ENCODE measurements at places on chromosomes 4 and X.

GRCh38 chr4:121376097-121376496, 4.7 kb downstream of the QRFPR start:
- DNase-seq, result peak; percentile 29

GRCh38 chr4:26281881-26282280, 38.9 kb upstream of the RBPJ start:
- peak; percentile 1 for DNase-seq

DNA sequence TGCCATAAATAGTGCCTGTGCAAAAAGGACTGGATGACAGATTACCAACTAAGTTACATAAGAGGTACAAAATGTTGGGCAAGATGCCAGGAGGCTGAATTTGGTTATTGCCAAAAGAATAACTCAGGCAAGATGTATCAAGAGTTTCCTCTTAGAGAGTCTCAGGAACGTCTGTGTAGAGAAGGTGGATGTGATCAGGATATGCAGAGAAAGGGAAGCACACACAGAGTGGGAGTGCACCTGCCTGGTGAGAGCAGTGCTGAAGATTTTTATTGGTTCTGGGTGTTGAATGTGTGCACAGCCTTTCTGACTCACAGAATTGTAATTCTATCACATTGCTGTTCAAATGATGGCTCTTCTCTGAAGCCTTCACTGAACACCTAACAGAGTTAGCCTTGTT, 156.8 kb upstream of the HS3ST1 start:
- DNase-seq, result peak; percentile 73

DNA sequence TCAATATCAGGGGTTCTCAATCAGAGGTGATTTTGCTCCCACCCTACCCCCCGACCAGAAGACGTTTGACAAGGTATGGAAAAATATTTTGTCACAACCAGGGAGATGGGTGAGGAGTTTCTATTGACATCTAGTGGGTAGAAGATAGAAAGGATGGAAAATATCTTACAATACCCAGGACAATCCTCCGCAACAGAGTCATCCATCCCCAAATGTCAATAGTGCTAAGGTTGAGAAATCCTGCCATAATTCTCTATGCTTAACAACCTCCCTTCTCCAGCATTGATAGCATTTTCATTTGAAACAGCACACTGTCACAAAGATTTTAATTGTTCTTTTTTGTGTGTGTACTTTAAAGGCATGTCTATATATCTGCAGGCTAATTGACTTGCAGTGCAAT, 890.5 kb downstream of the PDHA2 start:
- no peak for DNase-seq

DNA sequence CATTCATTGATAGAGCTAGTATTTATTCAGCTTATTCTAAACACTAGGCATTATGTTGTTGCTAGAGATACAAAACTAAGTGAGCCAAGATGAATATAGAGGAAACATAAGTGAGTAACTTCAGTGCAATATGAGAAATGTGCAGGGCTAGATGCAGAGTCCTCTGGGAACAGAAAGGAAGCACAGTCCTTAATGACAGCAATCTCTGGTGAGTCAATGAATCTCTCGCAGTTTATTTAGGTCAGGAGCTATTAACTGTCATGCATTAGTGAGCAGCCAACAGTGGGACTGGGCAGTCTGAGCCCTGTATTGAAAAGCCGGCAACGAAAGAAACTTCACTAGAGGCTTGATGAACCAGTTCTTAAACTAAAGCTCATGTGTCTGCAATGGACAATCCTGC, 598.1 kb upstream of the MAGEB2 start:
- no peak for DNase-seq

DNA sequence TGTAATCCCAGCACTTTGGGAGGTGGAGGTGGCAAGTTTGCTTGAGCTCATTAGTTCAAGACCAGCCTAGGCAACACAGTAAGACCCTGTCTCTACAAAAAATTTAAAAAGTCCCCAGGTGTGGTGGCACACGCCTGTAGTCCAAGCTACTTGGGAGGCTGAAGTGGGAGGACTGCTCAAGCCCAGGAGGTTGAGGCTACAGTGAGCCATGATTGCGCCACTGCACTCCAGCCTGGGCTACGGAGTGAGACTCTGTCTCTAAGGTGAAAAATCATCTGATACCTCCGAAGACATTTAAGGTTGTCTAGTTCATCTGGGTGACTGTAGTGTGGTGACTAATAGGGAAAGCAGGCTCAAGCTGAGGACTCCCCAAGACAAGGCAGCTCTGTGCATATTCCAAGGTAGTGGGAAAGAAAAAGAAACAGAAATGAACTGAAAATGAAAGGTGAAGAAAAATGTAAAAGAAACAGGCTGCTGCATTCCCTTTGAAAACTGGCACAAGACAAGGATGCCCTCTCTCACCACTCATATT, 23.3 kb downstream of the FRYL start:
- peak; percentile 83 for DNase-seq

- DNase-seq, result no peak
These were observed 1.6 kb upstream of the WNK3 start for GRCh38 chrX:54359408-54359807.

DNA sequence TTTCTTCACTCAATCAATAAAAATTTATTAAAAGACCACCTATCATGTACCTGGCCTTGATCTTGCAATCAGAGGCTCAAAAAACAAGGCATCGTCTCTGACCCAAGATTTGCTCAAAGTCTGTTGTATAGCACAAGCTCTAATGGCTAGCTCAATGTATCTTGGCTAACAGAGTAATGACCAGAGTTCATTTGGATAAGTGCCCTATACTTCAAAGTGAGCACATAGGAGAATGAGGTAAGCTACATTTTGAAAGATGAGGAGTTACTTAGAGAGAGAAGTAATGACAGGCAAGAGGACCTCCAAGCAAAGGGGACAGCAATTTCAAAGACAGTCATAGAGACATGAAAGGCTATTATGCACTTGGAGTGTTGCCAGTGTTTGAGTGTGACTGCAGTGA, 22.9 kb upstream of the GABRQ start:
- DNase-seq, result no peak

DNA sequence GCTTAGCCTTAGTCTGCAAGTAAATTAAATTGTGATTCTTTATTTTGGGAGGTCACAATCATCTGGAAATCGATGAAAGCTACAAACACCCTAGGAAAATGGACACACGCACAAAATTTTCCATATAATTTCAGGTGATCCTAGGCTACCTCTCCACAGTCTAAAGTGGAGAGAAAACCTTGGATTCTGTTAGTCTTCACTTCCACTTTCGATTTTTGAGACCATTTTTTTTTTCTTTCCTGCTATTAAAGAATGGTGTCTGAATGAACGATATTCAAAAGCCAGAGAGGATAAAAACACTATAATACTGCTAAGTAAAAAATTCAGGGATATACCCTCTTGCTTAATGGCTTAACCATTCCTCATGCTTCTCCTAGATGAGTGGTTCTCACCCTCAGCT, 1.7 kb downstream of the FBXL5 start:
- DNase-seq, result no peak

- DNase-seq, result no peak
These were observed 278.7 kb upstream of the CLNK start for GRCh38 chr4:10963241-10963640.

DNA sequence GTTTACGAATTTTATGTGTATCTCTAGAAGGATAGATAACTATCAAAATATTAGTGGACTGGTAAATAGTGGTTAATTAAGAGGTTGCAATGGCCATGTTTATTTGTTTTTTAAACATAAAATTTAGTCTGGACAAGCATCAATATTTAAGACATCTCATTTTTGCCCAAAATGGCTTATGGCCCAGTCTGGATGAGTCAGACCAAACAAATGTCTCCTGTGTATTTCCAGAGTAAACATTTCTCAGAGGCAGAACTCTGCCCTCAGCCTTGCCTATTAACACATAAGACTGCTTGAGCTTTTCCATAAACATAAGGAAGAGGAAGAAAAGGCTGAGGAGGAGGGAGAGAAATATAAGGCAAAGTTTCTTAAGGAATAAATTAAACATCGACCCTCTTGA, 277.1 kb upstream of the DIAPH2 start:
- DNase-seq, result peak; percentile 9

DNA sequence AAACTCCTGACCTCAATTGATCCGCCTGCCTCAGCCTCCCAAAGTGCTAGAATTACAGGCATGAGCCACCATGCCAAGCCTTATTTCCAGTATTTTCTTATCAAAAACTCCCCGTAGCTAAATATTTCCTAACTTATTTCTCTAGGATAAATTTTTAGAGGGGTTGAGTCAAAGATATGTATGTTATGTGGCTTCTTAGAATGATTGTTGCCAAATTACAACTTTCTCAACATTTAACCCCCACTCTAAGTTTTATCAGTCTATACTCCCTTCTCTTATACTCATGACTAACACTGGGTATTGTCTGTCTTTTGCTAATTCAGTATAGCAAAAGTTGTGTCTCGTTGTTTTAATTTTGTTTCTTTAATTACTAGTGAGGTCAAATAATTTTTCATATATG, 187.7 kb upstream of the LNX1 start:
- no peak for DNase-seq

DNA sequence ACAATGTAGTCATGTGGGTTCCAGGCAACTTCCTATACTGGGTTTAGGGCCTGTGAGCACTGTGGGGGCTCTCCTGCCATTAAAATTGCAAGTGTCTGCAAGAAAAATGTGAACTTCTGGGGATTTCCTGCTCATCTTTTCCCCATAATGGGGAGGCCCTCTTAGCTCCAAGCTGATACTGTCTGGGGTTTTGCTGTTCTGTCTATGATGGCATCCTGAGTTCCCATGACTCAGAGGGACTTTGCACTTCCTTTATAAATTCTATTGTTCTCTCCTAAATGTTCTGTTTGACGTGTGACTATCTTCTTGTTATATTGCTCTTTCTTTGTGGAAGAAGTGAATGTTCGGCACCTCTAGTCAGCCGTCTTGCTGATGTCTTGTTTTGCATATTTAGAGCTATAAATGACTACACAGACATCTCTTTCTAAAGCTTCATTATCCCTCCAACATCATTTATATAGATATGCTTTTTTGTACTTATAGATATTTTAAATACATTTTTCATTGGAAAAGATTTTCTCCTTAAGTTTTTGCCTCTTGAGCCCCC, 465.8 kb downstream of the NAF1 start:
- no peak for DNase-seq

DNA sequence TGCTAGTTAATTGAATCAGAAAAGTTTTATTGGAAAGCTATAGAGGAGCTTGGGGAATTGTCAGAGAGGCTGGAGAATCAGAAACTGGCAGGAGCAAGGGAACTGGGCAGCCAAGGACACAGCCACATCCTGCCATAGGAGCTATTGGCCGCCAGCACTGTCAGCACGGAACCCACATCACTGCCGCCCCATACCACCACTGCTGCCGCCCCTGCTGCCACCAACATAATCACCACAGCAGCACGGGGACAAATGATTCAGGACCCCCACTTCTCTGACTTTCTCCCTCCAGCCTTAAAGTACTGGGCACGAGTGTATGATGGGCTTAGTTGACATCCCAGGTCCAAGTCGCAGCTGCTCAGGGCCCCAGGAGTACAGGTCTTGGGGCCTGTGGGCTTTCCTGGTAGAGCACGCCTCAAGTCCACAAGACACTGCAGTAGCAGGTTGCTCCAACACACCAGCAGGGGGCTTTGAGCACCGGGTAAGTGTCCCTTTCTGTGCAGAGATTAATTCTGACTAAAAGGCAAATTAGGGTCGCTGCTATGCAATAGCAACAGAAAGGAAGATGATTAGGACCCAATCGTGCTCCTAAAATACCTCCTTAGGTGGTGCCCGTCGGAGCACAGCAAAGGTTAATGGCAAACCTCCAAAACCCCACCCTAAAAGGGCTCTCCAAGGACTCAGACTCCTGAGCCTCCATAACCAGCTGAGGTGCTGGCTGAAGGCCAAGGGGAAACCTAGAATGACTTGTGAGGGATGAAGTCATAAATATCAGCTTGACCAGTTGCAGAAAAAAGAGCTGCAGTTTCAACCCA, 6.9 kb downstream of the PJA1 start:
- peak; percentile 84 for DNase-seq

- no peak for DNase-seq
These were observed 317.9 kb downstream of the OPHN1 start for GRCh38 chrX:68115371-68115770.

GRCh38 chr4:175129797-175130196, 211.6 kb downstream of the ADAM29 start:
- DNase-seq, result no peak

- DNase-seq, result peak; percentile 49
These were observed 19.2 kb downstream of the LAMTOR3 start for GRCh38 chr4:99875071-99875470.

- DNase-seq, result no peak
These were observed 9.7 kb upstream of the SORCS2 start for GRCh38 chr4:7182616-7183015.

DNA sequence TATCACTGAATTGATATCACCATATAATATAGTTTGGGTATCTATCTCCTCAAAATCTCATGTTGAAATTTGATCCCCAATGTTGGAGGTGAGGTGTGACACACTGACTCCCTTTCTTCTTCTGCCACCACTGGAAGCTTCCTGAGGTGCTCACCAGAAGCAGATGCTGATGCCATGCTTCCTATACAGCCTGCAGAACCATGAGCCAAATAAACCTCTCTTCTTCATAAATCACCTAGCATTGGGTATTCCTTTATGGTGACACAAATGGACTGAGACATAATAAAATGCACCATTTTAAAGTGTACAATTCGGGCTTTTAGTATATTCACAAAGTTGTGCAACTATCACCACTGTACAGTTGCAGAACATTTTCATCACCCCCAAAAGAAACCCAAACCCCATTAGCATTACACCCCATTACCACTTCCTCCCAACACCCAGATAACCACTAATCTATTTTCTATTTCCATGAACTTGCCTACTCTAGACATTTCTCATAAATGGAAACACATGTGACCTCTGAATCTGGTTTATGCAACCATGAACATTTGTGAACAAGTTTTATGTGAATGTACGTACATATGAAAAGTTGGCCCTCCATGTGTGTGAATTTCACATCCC, 148.9 kb downstream of the OPHN1 start:
- no peak for DNase-seq

DNA sequence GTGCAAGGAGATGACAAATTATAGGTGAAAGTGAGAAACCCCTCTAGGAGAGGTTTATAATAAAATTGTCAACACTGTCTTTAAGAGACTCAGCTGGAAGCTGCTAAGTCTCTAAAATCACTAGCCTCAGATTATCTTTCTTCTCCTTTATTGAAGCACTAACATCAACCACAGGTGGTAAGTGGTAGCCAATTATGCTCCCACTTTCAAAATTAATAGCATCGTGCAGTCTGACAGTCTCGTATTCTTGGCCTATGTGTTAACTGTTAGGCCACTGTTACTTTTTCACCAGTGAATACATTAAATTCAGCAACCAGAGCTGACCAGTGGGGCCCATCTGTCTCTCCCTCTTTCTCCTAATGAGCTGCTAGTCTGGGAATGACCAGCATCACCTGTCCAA, 674.1 kb downstream of the RAPGEF2 start:
- DNase-seq, result no peak

GRCh38 chr4:7293703-7294102, 101.4 kb downstream of the SORCS2 start:
- no peak for DNase-seq

DNA sequence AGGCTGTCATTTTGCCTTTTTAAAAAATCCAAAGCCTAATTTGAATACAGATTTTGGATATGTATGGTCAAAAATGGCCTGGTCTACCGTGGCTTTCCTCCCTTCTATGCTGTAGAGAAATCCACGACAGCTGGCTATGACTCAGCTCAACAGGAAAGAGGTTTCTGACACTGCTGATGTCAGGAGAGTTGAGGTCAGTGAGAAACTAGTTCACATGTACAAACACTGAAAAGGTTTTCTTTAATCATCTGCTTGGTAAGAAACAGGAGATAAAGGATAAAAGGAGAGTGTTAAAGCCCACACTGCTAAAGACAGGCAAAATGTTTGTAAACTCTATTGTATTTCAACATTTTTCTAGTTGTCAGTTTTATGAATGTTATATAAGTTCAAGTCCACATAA, 113.9 kb downstream of the NYX start:
- DNase-seq, result peak; percentile 68
